ENCODE measurements at places on chromosomes 2 and 18.

DNA sequence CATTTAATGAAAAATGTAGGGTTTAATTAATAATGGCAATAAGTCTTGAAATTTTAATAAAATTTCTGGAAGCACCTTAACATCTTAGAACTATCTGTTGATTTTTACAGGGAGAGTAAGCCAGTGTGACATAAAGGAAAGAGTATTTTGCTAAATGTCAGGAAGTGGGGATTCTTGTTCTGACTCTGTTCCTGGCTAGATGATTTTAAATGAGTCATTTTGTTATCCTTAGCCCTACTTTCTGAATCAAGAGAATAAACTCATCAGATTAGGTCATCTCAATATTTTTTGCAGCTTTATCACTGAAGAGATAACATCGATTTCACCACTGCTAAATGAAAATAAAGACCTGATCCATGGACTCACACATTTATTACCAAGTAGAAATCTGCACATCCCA is 377.5 kb upstream of the CYRIA start:
- peak; percentile 3 for DNase-seq

DNA sequence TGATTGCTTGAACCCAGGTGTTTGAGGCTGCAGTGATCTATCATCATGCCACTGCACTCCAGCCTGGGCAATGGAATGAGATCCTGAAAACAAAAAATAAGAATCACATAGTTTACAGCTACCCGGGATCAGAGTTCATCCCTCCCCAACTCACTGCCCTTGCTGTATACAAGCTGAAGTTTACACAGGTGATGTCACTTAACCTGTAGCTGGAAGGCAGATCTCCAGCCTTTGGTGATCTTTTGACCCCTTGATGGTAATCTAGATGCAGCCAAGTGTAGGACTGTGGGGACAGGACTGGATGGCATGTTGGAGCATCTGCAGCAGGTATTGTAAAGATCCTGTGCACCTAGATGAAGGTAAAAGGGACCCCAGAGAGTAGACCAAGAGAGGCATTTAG is 66.7 kb upstream of the SLC14A2 start:
- DNase-seq = no peak

GRCh38 chr2:51722311-51722710 is 690.4 kb upstream of the NRXN1 start:
- peak; percentile 2 for DNase-seq

DNA sequence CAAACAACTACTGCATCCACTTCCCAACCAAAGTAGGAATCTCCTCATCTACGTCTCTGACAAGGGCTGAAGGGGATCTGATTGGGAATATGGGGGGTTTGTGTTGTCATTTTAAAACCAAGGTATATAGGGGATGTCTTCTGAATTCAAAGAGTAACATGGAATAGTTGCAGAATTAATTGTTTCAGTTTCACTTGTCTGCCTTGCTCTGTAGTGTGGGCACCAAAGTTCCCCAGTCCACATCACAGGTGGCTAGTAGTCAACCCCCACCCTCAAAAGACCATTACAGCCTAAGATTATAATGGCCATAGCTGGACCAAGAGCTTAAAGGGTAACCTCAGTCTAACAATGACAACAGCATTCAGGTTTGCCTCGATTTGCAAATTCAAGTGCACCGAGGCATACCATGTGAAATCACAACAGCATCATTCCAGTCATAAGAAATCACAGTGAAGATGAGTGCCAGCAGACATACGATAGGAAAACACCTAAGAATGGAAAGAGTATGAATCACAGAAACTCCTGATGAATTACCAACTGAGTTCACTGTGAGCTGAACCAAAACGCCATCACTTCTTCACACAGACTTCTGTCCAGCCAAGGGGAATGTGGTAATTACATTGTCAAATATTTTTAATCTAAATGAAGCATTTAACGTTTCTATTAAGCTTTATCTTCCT is 52.4 kb downstream of the MYO5B start:
- DNase-seq = no peak

DNA sequence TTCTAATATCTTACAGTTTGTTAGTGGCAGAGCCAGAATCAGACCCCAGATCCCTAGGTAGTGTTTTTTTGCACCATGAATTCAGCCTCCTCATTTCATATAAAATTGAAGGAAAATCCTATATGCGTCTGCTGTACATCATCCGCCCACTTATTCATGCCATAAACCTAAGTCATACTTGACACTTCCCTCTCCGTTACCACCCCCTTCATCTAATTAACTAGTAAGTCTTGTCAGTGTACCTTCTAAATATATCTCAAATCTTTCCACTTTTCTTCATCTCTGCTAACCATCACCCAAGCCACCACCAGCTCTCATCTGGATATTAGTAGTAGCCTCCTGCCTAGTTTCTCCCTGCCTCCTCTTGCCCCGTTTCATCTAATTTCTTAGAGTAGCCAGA is 248.7 kb upstream of the SIX3 start:
- no peak for DNase-seq

- no peak for DNase-seq
Measured at GRCh38 chr2:96955762-96956161, 30.6 kb downstream of the FAM178B start.

GRCh38 chr2:142881619-142882018 is 4.2 kb downstream of the KYNU start:
- no peak for DNase-seq

GRCh38 chr18:54878659-54879358 is 50.5 kb downstream of the RAB27B start:
- DNase-seq = no peak

DNA sequence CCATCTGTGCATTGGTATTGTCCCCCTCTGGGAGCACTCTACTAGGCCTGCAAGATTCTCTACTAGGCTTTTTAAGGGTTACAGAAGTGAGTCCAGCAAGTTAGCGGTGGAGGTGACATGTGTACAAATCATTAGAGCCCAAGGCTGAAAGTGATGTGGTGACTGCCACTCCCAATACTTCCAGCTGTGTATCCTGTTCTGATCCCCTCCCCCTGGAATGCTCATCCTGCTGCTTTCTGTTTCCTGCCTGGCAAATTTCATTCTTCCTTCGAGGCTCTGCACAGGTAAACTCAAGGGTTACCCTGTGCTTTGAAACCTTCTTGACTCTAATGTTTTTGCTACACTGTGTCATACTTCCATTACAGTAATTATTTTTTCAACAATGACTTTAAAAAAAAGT is 258.5 kb upstream of the REV1 start:
- DNase-seq = no peak

DNA sequence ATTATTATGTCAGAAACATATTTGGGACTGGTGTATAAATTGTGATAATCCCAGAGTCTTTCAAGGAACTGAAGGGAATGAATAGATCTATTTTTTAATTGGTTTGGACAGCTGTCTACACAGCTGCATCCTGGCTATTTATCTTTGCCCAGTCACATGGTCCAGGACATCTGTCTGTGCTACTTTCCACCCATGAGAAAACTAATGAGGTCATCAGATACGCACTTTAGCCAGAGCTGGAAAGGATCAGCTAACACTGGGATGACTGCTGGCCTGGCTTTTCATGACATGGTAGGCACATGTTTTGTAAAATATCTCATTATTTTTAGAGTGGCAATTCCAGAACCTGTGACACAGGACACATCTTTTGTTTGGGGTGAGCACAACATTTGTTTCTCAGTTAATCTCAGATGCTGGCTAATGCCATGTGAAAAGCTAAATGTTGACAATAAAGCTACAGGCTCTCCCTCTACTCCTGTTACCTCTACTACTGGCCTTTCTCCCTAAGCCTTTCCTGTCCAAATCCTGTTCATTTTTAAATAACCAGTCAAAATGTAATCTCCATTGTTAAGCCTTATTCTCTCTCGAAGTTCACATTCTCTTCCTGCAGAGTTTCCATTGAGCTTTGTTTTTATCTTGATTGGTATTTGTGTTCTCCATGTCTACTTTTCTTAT is 500.7 kb downstream of the RIT2 start:
- DNase-seq = no peak

DNA sequence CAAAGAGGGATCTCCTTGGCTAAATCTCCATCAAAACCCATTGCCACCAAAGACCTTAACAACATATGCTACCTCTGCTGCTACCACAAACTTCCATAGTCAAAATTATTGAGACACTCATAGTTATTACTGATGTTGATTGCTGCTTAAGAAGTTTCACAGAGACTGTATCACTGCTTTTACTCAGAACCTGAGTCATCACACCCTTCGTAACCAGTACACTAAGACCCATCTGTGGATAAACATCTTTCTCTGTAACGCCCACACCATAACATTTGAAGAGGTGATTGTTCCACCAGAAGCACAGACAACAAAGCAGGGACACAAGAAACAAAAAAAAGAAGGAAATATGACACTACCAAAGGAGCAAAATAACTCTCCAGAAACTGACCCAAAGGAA is 1563.1 kb downstream of the LRP1B start:
- DNase-seq = no peak

- DNase-seq = no peak
Measured at GRCh38 chr18:9905401-9905922, 8.4 kb upstream of the VAPA start.

- DNase-seq = no peak
Measured at GRCh38 chr18:38563396-38563980, 997.9 kb upstream of the CELF4 start.

GRCh38 chr18:51235009-51235789 is 37.7 kb upstream of the MEX3C start:
- peak; percentile 34 for DNase-seq

DNA sequence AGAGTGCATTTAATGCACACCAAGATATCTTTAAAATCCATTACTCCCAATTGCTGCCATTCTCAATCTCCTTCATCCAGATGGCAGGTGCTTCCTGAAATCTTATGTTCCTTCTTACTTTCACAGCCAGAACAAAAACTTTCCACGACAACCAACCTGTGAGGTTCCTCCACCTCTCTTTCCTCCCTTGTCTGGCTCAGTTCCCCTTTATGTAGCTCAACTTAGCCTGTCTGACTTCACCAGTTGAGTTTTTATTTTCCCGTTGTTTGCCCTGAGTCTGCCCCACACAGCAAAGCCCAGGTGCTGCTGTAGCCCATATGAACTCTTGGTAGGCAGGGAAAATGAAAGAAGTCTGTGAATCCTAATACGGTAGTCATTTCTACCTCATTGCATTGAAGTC is 112.5 kb downstream of the MREG start:
- no peak for DNase-seq

GRCh38 chr18:26978812-26979341 is 113.4 kb upstream of the AQP4 start:
- DNase-seq = no peak

GRCh38 chr18:35075132-35075531 is 33.9 kb downstream of the MAPRE2 start:
- no peak for DNase-seq

GRCh38 chr2:27049422-27050280 is 1.8 kb upstream of the AGBL5 start:
- no peak for DNase-seq

DNA sequence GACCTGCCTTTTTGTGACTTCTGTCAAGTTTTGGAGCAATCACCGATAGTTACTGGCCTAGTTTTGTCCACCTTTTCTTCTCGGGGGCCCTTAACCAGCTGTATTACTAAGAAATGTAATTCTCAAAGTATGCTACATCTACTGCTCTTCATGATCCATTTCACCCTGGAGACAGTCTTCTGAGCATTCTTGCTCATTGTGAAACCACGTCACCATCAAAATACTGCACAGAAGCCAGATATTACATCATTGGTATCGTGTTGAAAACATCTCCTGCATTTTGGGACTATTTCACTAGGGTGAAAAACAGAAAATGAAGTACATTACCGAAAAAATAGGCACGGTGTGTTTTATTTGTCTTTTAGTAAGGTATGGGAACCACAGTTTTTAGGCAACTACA is 11.7 kb downstream of the LYPD6B start:
- peak; percentile 65 for DNase-seq

DNA sequence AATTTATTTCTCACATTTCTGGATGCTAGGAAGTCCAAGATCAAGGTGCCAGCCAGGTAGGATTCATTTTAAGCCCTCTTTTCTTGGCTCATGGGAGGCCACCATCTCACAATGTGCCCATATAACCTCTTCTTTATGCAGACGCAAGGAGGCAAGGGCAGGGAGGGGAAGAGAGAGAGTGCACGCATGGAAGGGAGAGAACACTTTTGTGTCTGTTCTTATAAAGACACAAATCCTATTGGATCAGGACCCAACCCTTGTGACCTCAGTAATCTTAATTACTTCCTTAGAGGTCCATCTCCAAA is 32.5 kb downstream of the CMPK2 start:
- DNase-seq = no peak

DNA sequence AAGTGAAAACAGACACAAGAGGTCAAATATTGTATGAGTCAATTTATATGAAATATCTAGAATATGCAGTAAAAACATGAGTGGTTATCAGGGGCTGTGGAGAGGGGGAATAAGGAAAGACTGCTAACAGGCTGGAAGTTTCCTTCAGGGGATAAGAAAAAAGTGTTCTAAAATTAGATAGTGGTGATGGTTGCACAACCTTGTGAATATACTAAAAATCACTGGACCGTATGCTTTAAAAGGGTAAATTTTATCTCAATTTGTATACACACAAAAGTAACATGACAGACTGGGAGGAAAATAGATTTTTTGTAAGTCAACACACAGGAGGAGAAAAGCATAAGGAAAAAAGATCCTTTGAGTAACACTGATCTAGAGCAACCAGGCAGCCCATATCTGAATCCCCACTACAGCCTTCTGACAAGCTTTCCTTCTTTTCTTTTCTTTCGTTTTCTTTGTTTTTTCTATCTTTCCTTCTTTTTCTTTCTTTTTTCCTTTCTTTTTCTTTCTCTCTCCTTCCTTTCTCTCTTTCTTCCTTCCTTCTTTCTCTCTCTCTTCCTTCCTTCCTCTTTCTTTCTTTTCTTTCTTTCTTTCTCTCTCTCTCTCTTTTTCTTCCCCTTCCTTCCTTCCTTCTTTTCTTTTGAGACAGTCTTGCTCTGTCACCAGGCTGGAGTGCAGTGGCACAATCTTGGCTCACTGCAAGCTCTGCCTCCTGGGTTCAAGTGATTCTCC is 95.4 kb downstream of the AAK1 start:
- DNase-seq = no peak

GRCh38 chr2:201182650-201183364 is at the start of gene CASP10:
CASP10 (plus strand) TSS chr2:201183141; CDS start chr2:201185778, 2,637 bp downstream.
- peak; percentile 71 for DNase-seq

DNA sequence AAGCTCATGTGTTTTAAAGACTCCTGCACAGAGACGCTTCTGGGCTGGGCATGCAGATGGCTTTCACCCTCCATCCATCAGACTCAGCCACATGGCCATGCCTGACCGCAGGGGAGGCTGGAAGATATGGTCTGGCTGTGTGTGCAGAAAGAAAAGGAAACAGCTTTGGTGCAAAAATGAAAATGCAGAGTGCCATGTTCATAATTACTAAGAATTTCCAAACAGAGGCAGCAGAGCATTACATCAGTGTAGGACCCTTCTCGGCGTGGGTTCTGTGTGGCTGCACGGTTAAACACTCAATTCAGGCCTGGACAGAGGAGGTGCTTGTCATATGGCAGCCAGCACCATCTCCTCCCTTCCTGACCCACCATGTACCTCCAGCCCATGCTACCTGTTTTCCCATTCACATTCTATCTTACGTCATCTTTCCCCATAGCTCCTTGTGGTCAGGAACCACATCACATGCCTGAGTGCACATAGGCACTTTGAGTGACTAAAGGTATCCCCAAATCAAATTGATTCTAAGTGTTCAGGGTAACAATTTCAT is 200.3 kb upstream of the ID2 start:
- DNase-seq = no peak

- no peak for DNase-seq
Measured at GRCh38 chr2:131365452-131365851, 1.5 kb upstream of the RAB6D start.

Data from EL (cell line).